ENCODE measurements at places on chromosomes 6 and 20. TPM values are rescaled to one million over a fixed set of nuclear protein-coding genes. Genes with fewer than 3 reads are reported as not detected.

GRCh38 chr6:119493980-119494379, 144.4 kb upstream of the MAN1A1 start:
- H3K4me1 ChIP-seq, result no peaks in the 10 kb centered on the region
- peak overlapping the region; percentile 24 for H3K27ac ChIP-seq
- H3K4me3 ChIP-seq, result no peak overlapping the region
- no peaks in the 10 kb centered on the region for H3K27me3 ChIP-seq
- H3K36me3 ChIP-seq, result no peaks in the 10 kb centered on the region

DNA sequence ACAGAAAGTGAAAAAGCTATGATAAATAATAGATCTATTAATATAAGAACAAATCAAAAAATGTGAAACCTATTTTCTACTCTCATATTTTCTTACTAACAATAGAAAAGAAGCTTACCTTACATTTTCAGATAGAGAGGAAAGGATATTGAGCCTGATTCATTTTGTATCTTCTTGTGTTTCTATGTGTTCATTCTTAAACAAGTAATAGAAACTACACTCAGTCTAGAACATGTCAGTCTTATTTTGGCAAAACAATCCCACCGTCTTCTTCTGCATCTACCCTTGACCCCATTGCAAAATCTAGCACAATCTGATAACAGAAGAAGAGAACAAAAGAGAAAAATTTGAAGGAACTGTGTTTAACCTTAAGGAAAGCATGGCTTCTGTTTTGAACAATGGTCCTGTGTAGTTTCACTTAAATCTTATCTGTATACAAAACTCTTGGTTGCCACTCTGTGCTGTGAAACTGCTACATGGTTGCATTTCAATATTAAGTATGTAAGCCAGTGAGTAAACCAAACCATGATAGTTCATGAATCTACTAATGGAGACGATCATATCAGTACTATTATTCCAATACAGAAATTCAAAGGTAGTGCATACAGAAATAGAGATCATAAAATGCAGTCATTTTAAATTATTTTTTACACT, 69.5 kb upstream of the LGSN start:
- no peak overlapping the region for H3K27ac ChIP-seq
- no peaks in the 10 kb centered on the region for H3K36me3 ChIP-seq
- no peaks in the 10 kb centered on the region for H3K27me3 ChIP-seq
- H3K4me3 ChIP-seq, result no peak overlapping the region

DNA sequence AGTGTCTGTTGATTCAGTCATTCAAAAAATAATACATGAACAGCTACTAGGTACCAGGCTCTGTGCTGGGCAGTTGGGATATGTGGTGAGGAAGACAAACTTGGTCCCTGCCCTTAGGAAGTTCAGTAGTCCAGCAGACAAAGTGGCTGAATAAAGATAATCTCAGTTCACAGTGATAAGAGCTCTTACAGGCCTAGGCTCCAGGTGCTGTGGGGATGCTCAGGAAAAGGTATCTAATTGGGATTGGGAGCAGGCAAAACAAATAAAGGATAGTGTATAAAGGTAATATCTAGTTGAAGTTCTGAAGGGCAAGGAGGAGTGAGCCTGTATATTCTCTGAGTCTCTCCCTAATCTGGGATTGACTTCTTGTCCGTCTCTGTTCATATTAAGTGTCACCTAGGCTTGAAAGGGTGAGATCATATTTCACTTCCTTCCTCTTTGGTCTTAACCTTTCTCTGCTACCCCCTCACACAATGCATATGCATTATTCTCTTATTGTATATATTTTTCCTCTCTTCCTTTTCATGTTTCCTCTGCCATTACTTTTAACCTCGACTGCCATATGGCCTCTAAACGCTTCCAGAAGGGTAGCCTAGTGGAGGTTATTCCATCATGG, 13.5 kb downstream of the PTPN1 start:
- H3K4me1 ChIP-seq, result peaks cover 29% of the 10 kb centered on the region
- no peaks in the 10 kb centered on the region for H3K27me3 ChIP-seq
- no peak for DNase-seq
- no peaks in the 10 kb centered on the region for H3K36me3 ChIP-seq
- H3K27ac ChIP-seq, result no peak overlapping the region

Gene ARG1
- 0.74 TPM for total RNA-seq

DNA sequence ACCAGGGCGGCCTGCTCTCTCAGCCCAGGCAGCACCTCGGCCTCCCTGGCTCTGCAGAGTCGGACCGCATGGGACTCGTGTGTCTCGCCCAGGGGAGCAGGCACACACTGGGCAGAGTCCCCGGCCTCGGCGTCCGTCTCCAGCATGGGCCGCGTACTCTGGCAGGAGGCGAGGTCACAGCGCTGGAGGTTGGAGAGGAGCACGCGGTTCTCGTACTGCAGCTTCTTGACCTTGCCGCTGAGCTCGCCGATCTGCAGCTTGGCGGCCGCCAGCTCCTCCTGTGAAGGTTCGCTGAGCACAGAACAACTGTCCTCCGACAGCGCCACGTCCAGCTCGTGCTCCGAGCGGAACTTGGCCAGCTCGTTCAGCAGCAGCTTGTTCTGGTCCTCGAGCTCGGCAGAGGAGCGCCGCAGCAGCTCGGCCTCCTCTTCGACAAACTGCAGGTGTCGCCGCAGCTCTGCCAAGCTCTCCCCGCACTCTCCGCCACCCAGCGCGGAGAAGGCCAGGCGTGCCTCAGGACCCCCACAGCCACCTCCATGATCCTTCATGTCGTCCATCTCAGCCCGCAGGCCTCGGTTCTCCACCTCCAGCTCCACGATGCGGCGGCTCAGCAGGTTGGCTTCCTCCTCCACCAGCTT, 42.0 kb upstream of the DSN1 start:
- no peak for DNase-seq
- H3K4me1 ChIP-seq, result no peaks in the 10 kb centered on the region
- no peaks in the 10 kb centered on the region for H3K27me3 ChIP-seq
- H3K27ac ChIP-seq, result no peak overlapping the region
